ENCODE measurements at places on chromosomes 1 and 21.
A peak's percentile ranks its signal among the peaks of the same experiment; 100 is the strongest.

DNA sequence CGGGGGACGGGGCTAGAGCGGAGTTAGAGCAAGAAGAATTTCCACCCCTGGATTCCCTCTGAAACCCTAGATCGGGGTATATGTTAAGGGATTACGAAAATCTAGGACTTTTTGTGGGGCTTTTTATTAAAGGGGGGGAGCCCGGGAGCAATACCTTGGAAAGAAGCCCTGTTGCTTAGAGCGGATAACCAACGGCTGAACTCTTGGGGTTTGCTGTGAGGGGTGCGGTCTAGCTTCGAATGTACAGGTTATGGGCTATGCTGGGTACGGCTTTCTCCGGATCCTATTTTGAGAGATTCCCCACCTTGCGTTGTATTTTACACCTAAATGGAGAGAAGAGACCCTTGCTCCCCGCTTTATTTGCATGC lies 626 bp downstream of the DYRK3 start:
- DNase-seq, result peak; percentile 16

GRCh38 chr1:1907098-1907736 lies 7.8 kb upstream of the CALML6 start:
- DNase-seq, result no peak

GRCh38 chr1:113396585-113396984 lies 6.3 kb downstream of the MAGI3 start:
- DNase-seq, result no peak

DNA sequence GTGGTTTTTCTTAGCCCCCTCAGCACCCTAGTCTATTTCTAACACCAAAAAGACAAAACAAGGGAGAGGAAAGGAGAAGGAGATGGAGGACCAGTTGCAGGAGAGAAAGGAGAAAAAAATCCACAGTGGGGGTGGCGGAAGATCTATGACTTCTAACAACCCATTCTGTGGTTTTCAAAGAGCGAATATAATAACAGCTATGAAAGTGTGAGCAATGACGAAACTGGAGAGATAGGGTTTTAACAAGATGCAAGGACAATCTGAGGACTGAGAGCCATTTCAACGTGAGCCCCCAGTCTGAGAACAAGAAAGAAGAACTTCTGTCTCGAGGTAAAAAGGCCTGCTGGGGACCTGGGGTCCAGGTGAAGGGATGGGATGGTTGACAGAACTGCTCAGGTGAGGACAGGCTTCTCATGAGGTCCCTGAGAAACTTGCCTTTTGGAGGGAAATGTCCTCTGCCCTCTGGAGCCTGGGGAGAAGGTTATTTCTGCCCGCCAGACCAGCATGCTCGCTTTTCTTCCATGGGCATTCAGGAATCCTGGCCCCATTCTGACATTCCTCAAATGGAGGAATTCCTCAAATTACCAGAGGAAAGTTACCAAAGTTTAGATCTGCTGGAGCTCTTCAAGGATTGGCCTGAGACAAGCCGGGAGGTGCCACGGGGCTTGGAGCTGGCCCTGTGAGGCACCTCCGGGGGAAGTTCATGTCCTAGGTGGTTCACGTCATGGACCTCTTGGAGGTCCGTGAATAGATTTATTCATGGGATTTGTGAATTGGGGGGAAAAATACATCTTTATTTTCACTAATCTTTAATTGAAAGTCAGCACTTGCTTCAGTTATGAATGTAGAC lies at the start of gene CD160:
Gene CD160 (plus strand): TSS at position 270 of the 850 bp plus-strand sequence. CDS start 8,829 bp downstream, outside the sequence.
- DNase-seq, result peak; percentile 24

DNA sequence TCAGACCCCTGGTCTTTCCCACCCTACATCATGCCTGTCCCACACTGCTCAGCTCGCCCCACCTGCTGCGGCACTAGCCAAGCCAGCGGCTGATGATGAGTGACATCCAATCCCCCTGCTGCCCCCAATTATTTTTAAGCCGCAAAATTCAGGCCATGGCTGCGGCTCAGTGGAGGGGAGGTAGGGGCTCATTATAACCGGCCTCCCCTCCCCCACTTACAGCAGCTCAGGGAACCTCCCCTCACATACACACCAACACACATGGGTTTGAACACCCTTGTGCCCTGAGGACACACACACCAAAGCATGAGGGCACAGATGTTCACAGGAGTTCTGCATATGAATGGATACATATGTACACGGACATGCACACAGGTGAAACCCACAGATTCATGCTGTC lies 5.3 kb downstream of the ADGRB2 start:
- no peak for DNase-seq

GRCh38 chr21:30408782-30409494 lies 13.1 kb downstream of the KRTAP13-1 start:
- peak; percentile 1 for DNase-seq

DNA sequence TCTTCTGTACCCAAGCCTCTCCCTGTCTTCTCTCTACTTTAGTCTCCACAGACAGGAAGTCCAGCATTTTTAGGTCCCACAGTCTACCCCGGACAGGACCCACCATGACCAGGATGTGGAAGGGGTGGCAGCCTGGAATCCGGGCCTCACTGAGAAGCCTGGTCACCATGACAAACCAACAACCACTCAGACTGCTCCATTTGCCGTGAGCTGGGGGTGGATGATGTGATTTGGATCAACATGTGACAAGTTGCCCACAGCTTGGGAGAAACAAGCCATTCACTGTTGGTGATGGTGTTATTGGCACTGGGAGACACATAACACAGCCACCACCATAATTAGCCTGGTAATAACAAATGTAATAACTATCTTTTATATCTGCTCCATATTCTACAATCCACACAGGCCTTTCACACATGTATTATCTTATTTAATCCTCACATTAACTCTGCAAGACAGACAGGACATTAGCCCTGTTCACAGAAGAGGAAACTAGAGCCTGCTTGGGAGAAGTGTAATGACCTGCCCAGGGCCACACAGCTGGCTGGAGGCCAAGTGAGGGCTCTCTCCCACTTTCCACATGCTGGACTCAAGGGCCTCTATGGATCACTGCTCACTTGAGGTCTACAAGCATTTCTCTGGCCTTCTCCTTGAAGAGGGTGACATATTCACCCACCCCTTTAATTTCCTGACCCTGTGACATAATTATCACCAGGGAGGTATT lies 22.9 kb downstream of the MEF2D start:
- no peak for DNase-seq

DNA sequence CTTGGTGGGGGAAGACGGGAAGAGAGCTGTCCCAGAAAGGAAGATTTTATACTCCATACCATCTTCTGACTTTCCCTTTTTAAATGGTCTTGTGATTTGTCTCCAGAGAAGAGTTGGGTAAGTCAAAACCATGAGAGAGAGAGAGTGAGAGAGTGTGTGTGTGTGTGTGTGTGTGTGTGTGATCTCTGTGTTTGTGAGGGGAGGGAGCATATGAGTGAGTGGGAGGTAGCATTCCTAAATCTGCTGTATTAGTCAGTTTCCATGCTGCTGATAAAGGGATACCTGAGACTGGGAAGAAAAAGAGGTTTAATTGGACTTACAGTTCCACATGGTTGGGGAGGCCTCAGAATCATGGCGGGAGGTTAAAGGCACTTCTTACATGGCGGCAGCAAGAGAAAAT lies 102.0 kb upstream of the VANGL1 start:
- no peak for DNase-seq

GRCh38 chr21:42781971-42782722 lies 97.2 kb downstream of the WDR4 start:
- no peak for DNase-seq

GRCh38 chr1:62951428-62951827 lies 167.5 kb downstream of the ATG4C start:
- no peak for DNase-seq

DNA sequence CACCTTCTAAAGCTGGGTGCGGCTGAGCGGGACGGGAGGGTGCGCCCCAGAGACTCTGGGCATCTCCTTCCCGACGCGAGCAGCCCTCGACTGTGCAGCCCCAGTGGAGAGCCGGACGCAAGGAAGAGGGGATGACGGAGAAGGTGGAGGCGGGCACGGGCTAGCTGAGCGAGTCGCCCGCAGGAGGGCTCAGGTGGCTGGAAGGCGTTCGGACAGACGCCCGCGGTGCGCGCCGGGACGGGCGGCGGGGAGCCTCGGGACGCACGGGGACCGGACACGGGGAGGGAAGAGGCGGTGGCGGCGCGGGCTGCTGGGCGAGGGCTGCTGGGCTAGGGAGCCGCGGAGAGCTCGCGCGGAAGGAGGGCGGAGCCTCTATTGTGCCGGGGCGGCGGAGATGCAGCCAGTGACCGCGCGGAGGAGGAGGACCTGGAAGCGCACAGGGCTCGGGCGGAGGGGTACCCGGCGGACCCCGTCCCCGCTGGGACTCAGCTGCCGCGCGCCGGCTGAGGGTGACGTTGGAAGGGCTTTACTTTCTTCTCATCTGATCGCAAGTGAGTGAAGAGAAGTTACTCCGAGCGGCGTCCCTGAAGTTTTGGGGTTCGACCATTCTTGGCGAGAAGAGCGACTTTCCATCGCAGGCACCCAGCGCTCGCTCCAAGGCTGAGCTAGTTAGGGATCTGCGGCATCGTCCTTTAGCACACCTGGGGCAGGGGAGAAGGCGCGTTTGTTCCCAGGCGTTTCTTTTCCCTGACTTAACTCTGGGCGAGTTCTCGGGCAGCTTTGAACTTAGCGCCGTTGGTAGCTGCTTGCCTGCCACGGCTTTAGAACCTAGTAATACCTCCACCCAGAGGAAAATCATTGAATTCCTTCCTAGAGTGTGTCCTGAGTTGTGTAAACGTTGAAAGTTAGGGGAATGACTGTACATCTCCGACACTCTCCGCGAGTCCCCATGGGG lies at the start of gene OLFML2B:
Gene OLFML2B (minus strand): TSS at position 323 of the 955 bp plus-strand sequence. CDS start 439 bp downstream, outside the sequence.
- peak; percentile 44 for DNase-seq

GRCh38 chr21:15730484-15731242 lies 881 bp downstream of the USP25 start:
- no peak for DNase-seq

DNA sequence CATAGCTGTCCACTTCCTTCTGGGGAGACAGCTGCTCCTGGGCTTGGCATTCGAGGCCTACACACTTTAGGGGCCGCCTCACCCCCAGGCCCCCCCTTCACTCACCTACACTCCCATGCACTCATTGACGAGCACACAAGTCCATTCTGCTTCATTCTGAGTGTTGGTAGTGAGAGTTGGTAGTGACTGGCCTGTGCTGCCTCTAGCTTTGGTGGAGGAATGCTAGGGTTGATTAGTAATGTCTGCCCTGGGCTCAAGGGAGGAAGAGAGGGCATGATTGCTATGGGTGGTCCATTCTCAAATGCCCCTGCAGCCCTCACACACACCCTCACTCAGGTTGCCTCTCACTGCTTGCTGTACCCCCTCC lies 30.4 kb downstream of the TRIM11 start:
- DNase-seq, result no peak

GRCh38 chr1:199269241-199269640 lies 630.4 kb downstream of the PTPRC start:
- DNase-seq, result no peak

GRCh38 chr1:230306169-230306568 lies 120.0 kb downstream of the PGBD5 start:
- DNase-seq, result no peak

DNA sequence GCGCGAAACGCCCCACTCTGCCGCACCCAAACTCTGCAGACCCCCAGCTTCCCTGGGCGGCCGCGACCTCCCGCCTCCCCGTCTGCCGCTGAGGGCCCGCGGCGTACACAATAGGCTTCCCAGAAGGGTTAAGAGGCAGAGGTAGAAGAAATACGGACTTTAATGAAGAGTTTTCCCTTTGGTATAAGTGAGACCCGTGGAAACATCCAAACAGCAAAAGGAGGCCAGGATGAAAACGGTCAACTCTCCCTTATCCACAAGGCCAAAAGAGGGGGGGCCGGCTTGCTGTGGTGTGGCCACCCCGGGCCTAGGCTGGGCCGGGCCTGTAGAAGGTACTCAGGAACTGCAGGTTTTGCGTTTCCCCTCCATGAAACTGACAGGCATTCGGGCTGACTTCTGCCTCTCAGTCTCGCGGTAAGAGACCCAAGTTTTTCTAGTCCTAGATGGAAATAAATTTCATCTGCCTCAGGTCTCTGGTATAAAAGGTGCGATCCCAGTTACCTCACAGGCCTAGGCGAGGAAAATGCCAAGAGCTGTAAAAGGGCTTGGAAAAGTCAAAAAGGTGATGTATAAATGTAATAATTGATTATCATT lies 671 bp upstream of the PYGO2 start:
- peak; percentile 37 for DNase-seq

DNA sequence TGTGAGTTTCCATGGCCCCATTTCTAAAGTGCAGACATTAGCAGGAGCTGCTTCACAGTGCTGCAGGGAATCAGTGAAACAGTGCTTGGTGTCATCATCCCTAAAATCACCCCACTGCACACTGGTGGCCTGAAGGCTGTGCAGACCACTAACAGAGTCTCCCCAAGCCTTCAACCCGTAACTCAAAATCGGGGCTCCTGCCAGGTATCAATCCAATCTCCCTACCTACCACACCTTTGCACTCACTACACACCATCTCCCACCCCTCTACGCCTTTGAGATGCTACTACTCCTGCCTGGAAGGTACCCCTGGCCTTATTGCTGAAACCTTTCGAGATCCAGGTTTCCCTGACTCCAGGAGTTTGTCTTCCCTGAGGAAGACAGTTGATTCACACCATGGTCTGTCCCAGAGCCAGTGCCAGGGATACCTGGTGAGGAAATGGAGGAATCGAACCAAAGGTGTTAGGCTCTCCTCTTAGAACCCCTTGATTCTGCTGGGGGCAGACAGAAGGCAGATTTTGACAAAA lies 25.5 kb downstream of the SLC2A1 start:
- no peak for DNase-seq

DNA sequence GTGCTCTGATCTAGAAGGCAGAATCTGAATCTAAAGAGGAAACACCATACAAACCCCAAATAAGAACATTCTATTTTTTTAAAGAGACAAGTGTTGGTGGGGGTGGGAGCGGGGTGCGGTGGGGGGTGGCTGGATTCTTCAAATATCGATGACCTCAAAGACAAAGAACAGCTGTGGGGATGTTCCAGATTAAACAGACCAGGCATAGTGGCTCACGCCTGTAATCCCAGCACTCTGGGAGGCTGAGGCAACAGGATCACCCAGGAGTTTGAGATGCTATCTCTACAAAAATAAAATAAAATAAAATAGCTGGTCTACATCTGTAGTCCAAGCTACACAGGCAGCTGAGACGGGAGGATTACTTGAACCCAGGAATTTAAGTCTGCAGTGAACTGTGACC lies 5.0 kb downstream of the ATP1A4 start:
- DNase-seq, result no peak

GRCh38 chr1:11071463-11072215 lies 11.8 kb upstream of the SRM start:
- no peak for DNase-seq
